Substantia nigra (tissue), 51 donors: ENCODE measurements at places on chromosomes 2 and 18.

- no peak for DNase-seq
Measured at GRCh38 chr18:41449612-41450011, 505.4 kb upstream of the PIK3C3 start.

DNA sequence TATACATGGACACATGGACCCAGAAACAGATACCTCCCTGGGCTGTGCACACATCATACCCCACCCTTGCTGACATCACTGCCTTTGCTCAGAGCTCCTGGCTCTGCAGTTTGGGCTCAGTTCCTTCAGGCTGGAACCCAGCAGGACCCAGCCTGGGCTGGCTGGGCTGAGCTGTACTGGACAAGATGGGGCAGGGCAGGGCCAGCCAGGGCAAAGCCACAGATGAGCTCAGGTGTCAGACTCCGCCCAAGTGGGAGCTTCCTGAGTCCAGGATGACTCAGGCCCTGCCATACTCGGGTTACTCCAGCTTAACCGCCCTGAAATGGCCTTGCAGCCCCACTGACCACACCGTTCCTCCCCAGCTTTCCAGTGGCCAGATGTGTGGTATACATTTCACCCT, 284.9 kb downstream of the OSR1 start:
- DNase-seq = no peak

GRCh38 chr2:18133310-18133709, 254.8 kb downstream of the KCNS3 start:
- no peak for DNase-seq

- DNase-seq = no peak
Measured at GRCh38 chr18:33817096-33817495, 239.1 kb downstream of the ASXL3 start.

- no peak for DNase-seq
Measured at GRCh38 chr18:46340716-46341115, 236.5 kb downstream of the HAUS1 start.

DNA sequence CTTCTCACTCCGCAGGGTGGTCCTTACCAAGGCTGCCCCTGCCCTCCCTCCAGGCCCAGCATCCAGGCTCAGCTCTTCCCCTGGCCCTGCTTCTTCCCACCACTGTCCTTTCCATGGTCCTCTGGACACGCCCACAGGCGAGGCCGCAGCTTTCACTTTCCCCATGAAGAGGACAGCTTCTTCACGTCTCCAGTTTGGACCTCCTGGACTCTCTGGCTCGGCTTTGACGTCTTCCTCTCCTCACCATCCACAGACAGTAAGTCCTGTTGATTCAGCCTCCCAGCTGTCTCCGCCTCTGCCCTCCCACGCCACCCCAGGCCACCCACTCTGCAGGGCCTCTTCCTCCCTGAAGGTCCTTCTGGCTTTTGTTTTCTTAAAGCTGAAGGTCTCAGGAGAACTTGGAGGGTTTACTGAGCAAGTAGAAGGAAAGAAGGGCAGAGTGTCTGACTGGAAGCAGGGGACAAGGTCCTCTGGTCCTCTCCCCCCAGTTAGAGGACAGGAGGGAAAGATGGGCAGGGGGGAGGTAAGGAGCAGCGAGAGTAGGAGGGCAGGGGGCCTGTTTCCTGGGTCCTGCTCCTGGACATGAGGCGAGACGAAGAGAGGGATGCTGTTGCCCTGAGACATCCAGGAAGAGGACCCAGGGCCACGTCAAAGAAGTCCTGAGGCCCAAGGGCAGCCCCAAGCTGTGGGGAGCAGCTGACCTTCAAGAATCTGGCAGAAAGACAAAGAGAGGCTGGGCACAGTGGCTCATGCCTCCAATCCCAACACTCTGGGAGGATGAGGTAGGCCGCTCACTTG, 24.7 kb upstream of the NMUR1 start:
- no peak for DNase-seq

GRCh38 chr2:233058717-233059546, 1.2 kb upstream of the INPP5D start:
- no peak for DNase-seq

GRCh38 chr2:104140361-104140760, 713.6 kb upstream of the POU3F3 start:
- DNase-seq = no peak

- DNase-seq = no peak
Measured at GRCh38 chr2:29430382-29431112, 315.3 kb downstream of the CLIP4 start.

DNA sequence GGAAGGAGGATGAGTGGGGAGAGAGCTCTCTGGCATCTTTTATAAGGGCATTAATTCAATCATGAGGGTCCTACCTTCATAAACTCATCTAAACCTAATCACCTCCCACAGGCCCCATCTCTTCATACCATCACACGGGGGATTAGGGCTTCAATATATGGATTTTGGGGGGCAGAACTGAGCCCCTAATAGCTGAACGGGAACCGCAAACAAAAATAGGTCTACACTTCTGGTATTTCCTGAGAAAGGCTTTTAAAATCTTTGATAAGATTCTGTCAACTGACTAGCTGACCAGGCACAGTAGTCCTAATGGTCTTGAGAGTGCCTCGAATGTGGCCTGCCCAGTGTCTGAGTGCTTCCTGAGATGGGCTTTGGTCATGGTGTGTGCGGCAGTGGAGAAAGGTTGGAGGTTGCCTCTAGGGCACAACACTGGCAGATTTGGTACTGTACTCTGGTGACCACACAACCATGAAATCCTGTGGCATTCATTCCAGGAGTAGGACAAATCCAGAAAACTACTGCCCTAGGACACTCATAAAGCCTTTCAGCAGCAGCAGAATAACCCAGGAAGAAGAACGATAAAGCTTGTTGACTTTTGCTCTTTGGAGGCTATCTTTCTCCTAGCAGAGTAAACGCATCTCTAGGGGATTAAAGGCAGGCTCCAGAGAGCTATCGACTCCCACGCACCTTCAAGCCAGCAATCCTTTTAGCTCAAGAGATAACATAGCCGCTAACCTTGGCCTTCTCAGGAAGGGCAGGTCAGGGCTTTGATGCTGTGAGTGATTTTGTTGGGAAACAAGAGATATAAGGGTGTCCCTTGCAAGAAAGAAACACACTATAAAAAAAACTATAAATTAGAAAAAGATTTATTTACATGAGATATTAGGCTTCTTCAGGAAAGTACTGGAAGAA, 12.3 kb upstream of the APOB start:
- DNase-seq = no peak

DNA sequence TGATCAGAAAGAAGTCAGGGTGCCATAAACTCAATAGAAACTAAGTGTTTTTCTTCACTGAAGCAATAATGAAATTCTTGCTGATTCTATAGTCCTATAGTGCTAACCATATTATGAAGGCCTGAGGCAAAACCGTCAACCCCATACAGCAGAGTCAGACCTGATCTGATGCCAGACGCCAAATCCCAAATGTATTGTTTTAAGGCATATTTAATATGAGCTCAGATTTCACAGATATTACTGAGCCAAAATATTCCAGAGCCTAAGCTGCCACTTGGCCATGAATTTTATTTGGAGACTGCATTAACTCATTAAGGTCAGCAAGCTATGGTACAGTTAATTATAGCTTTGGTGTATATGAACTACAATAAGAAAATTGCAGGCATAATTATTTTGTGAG, 53.4 kb downstream of the SCN1A start:
- no peak for DNase-seq

GRCh38 chr2:140508756-140509155, 1622.1 kb downstream of the LRP1B start:
- DNase-seq = no peak

- no peak for DNase-seq
Measured at GRCh38 chr18:59359576-59359952, 499 bp upstream of the LMAN1 start.

DNA sequence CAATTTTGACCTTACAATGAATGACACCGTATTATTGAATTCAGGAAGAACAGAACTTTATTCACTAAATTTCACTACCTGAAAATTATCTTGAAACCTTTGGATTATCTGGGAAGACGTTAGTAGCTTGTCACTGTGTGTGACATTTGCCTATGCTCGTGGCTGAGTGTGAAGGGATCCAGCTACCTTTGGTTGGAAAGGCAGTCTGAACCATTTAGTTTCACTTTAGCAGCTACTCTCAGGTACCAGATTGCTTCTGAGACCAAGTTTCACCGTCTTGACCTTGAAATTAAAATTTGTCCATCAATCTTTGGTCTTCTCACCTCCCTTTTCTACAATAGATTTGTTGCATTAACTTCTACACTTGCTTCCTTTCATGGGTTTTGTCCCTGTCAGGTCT, 637.5 kb downstream of the MBD2 start:
- no peak for DNase-seq

GRCh38 chr18:13499803-13500202, 226.6 kb downstream of the FAM210A start:
- DNase-seq = no peak

- DNase-seq = no peak
Measured at GRCh38 chr2:231600619-231601355, 8.1 kb downstream of the TEX44 start.

GRCh38 chr2:60532421-60532820, 21.0 kb downstream of the BCL11A start:
- DNase-seq = no peak

DNA sequence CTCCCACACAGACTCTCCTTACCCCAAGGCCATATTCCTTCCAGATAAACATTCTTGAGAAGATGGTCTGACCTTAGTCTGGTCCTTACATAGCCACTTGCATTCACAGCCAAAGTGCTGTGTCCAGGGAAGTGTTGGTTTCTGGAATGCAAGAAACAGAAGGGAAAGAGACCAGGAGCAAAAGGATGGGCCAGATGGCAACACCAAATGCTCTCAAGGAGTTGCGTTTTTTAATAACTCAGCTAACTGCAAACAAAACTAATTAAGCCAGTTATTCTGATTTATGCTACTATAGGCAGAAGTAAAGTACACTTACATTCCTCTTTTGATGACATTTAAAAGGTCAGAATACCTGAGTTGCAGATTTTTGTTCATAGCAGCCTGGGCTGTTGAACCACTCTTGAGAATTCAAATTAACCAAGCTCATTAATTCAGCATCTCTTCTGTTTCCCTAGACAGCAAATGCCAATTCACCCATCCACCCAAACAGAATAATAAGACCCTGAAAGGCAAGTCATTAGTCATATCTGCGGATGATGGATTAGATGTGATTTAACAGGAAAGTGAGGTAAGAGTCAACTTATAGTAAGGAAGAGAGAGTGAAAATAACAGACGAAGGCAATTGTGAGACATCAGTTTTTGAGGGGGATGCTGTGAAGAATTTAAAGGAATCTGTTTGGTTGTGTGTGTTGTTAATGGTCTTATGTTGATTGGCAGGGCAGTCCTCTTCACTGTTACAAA, 18.8 kb downstream of the CCDC85A start:
- DNase-seq = no peak
